ENCODE measurements at places on chromosomes 16 and 17.

GRCh38 chr17:77320485-77321256 is 179.9 kb downstream of the SEC14L1 start:
- no peak for DNase-seq

- no peak for DNase-seq
Measured at GRCh38 chr17:73660366-73660765, 16.1 kb upstream of the SDK2 start.

- no peak for DNase-seq
Measured at GRCh38 chr16:89472711-89473075, 17.7 kb downstream of the ANKRD11 start.

DNA sequence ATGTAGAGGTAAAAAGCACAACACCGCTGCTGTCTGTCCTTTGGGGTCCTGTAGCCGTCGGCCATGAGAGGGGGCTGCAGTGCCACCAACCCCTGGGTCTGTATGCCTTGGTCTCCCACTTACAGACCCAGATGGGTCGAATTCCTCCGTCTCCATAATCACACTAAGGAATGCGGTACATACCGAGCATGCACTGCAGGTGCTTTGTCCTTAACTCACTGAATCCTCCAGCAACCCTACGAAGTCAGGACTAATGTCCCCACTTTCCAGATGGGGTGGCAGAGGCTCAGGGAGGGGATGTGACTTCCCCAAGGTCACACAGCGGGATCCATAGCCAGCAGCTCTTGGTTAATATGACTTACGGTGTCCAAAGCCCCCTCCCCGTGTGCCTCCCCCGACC is 219.9 kb upstream of the CIBAR2 start:
- DNase-seq: no peak

- no peak for DNase-seq
Measured at GRCh38 chr16:57795431-57795878, 6.8 kb downstream of the KIFC3 start.

GRCh38 chr17:76840884-76841775 is 27.1 kb upstream of the MGAT5B start:
- DNase-seq: no peak

GRCh38 chr17:81258292-81258691 is 19.2 kb downstream of the NDUFAF8 start:
- DNase-seq: no peak
